ENCODE measurements at places on chromosomes 5 and 9.
A peak's percentile ranks its signal among the peaks of the same experiment; 100 is the strongest.

DNA sequence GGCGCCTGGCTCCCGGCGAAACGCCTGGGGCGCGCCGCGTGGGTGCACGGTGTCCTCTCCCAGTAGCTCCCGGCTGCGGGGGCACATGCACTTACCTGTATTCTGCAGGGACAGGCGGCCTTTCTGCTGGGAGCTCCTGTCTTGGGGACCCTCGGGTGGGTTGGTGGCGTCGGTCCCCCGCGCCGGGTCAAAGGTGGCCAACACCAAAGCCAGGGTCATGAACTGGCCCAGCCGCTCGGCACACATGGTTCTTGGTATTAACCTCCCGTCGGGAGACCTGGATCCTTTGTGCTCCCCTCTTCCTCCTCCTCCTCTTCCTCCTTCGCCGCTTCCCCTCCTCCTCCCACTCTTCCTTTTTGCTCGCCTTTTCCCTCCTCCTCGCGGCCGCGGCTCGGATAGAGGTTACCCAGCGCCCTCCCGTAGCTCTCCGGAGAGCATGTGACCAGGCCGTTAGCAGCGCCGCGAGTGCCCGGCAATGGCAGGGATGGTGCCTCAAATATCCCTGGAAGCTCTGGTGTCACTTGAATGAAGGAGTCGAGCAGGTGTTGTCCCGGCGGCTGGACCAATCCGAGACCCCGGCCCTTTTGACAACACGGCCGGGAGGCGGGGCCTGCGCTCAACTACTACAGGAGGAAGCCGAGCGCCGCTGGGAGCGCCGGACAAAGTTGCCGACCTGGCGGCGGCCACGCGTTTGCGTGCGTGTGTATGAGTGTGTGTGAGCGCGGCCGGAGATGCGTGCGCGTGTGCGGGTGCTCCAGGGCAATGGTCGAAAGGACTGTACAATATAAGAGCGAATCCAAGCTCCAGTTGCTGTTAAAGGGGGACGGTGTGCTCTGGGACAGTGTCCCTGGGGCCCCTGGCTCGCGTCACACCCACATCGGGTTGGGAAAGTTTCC is at the start of gene STC2:
Gene STC2, minus strand, starts transcription at position 467 of the 896 bp plus-strand sequence. Its CDS starts 221 bp downstream, at position 246.
- peak; percentile 91 for DNase-seq

- peak; percentile 78 for DNase-seq
Measured at GRCh38 chr9:105067895-105068580, 140.1 kb upstream of the ABCA1 start.

GRCh38 chr5:146249801-146250200 is 46.4 kb downstream of the RBM27 start:
- no peak for DNase-seq

DNA sequence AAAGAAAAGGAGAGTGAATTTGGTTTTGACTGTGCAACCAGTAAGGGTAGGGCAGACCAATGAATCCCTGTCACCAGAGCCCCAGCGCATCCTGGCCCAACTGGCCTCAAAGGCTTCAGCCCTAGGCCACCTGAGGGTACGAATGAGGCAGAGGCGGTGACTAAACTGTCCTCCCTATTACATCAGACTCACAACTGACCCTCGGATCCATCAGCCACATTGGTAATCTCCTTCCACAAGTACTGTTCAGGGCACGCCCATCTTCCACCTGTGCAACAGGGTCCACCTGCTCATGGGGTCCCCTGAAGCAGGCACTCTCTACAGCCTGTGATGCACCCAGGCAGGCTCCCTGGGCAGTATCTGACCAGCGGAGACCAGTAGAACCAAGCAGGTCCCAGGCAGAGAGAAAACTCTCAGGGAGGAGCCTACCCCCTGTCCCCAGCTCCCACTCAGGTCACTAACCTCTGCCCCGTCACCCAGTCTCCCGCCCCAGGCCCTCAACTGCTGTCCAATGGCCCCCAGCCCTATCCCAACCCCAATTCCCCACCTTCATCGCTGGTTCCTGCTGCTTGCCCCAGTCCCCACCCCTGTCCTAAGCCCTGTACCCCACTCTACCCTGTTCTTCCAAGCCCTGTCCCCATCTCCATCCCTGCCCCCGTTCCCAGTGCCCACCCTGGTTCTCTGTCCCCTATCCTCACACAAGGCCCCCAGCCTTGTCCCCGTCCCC is 904 bp downstream of the EDF1 start:
- no peak for DNase-seq

DNA sequence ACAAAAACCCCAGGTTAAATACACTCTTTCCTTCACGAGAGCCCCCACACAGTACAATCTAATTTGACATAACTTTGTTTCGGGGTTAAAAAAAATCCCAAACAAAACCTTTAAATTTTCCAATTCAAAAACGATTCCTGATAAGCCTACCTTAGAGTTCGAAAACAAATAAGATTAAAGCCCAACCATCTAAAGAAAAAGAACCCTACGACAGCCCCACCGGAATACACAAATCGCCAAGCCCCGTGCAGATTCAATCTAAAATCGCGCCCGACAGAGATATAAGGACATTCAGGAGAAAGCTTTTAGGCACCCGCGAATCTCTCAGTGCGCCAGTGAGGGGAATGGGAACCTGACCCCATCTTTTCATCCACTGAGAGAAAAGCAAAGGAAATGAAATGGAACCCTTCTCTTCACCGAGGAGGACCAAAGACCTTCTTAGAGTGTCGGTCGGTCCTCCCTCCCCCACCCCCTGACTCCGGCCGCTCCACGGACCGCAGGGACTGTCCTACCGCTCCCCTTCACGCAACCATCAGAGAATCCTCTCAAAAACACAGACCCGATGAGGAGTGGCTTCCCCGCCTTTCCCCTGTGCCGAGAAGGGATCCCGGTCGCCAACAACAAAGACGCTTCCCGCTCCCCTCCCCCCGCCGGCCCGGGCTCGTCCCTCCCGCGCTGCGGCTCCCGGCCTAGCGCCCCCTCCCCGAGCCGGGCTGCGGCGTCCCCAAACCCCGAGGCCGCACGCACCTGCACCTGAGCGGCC is 925 bp downstream of the ABHD17B start:
- peak; percentile 13 for DNase-seq

DNA sequence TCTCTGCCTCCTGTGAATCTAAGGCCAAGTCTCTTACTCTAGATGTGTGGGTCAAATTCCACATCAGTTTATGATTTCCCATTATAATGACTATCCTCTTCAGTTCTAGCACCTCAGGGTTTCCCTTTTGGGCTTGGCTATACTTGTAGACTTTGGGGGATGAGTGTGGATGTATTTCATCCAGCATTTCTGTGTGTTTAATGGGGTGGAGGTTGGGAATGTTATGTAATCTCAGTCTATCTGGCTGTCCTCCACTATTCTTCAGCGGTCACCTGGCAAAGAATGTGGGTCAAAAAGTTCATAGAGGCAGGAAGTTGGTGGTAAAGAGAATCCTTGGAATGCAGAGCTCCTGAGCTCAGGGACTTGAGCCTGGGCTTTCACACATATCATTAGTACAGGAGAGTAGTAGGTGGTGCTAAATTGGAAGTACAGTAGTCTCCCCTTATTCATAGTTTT is 64.9 kb downstream of the CFAP95 start:
- peak; percentile 63 for DNase-seq

Data from H4 (cell line).